ENCODE measurements at places on chromosomes 2 and 18.

DNA sequence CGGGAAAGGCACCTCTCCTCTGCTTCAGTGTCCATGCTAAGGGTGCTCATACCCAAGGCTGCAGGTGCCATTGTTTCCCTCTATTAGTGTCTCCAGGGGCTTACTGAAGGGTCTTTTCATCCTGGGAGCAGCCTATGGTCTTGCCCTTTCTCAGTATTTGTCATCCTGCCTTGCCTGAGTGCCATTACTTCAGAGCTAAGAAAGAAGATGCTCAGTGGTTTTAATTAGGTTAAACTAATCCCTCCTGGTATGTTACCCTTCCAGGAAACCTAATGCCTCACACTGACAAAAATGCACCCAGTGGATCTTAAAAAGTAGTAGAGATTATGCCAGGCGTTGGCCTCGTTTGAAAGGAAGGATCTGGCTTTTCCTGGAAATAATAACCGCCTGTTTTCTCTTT, 151.4 kb downstream of the LRRTM1 start:
- DNase-seq: no peak

DNA sequence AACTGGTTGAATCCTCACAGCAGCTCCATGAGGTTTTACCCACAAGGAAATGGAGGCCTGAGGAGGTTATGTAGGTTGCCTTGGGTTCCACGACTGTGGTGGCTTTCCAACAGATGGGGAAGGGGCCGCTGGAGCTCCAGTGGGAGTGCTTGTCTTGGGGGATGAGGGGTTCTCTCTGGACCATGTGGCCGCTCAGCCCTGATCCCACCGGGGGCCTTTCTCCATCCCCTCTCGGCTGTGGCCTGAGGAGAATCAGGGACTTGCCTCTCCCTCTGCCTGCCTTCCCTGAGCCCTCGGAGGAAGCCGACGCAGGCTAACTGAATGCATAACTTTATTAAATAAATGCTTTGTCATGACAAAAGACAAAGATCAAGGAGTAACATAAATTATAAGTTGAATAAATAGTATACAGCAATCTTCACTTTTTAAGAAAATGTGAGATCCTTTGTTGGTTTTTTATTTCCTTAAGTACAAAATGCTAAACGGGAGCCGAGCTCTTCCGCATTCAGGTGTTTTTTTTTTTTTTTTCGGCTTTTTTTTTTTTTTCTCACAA, 23.5 kb downstream of the IGFBP5 start:
- no peak for DNase-seq

DNA sequence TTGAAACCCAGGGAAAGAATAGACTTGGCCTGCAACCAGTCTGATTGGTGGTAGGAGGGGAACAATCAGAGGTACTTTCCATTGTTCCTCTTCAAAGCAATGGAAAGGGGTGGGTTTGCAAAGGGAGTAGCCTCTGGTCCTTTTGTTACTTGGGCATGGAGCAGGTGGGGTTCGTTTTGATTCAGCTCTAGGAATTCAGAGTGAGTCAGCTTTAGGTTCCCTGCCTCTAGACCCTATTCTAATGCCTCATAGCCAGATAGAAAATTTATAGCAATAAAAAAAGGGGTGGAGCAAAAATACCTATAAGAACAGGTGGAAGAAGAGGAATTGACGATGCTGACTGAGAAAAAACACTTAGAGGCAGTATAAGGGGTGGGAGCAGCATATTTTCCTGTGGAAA, 636.4 kb downstream of the PLCL1 start:
- no peak for DNase-seq

GRCh38 chr2:8966123-8966908, 37.2 kb downstream of the MBOAT2 start:
- DNase-seq: no peak

DNA sequence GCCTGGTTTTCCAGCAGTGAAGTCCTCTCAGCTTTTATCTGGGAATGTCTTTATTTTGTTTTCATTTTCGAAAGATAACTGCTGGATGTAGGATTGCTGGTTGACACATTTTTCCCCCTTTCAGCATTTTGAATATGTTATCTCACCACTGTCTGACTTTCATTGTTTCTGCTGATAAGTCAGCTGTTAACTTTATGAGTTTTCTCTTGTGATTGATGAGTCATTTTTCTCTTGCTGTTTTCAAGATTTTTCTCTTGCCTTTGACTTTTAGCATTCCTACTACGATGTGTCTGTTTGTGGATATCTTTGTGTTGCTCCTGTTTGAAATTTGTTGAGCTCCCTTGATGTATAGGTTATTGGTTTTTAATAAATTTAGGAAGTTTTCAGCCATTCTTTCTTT, 85.5 kb downstream of the AGPS start:
- DNase-seq: no peak
